Jurkat, Clone E6-1 (cell line): ENCODE measurements at places on chromosomes 2 and 18.
A peak's percentile ranks its signal among the peaks of the same experiment; 100 is the strongest.

DNA sequence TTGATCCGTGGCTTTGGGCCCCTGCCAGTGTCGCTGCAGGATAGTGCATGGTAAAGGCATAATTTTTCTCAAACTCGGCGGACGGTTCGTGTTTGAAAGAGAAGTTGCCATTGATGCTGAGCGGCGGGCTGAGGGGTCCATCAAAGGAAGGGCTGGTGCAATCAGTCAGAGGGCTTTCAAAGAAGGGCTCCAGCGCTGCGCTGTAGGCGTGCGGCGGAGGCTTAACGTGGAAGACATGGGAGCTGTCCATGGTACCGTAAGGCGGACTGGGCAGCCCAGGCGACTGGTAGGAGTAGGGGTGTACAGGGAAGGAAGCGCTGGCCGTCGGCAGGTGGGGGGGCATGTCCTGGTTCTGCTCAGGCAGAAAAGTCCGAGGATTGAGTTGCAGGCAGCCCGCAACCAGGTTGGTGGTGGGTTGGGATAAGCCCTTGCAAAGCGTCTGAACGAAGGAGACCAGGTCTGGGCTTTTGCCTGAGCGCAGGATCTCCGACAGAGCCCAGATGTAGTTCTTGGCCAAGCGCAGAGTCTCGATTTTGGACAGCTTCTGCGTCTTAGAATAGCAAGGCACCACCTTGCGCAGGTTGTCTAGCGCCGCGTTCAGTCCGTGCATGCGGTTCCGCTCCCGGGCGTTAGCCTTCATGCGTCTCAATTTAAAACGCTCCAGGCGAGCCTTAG, 2.3 kb downstream of the NEUROD1 start:
- peak; percentile 22 for DNase-seq

- no peak for DNase-seq
Measured at GRCh38 chr2:127401757-127402695, 14.3 kb upstream of the MAP3K2 start.

DNA sequence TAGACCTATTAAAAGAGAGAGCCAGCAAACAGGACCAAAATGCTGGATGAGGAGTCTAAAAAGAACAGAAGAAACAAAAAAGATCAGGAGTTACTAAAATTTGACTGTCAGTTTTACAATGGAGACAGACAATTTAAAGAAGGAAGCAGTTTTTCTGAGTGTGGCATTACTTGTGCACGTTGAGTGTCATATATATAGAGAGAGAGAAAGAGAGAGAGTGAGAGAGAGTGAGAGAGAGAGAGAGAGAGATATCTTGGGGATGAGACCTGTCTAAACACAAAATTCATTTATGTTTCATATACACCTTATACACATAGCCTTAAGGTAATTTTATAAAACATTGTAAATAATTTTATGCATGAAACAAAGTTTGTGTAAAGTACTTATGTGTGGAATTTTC, 2.1 kb upstream of the GALNT3 start:
- no peak for DNase-seq

GRCh38 chr2:98453531-98453930, 8.9 kb downstream of the INPP4A start:
- no peak for DNase-seq

GRCh38 chr2:127769587-127769986, 41.4 kb downstream of the WDR33 start:
- no peak for DNase-seq

GRCh38 chr2:236430584-236430983, 139.0 kb upstream of the ACKR3 start:
- no peak for DNase-seq

DNA sequence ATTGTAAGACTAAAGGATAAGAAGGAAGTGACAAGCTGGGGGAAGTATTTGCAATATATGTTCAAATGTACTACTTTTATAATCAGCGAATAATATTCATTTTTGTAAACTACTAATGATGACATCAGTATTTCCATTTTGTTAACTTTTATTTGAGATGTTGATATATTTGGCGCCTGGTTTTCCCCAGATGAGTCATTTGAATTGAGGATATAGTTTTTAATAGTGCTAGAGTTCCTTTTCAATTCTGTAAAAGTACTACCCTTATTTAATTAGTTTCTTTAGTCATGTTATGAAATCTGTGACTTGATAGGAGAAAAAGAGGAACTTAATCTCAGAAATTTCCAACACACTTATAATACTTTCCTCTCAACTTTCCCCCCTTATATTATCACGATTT, 495.3 kb downstream of the IRS1 start:
- no peak for DNase-seq

DNA sequence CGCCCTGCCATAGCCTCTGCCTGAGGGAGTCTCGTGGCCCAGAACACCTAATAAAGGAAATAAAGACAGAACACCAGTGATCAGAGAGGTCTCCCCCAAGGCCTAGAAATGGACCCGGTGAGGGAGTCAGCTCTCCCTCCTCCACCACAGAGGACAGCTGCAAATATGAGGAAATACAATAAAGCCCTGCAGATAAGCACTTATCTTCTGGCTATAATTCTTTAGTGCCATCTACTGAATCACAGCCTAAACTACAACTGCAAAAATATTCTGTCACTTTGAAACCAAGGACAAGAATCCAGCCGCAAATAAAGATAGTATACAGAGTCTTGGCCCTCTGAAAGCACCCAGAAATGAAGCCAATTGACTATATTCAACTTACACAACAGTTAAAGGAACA, 42.4 kb upstream of the TACR1 start:
- DNase-seq: peak; percentile 34

GRCh38 chr2:32384529-32384928, 27.7 kb downstream of the BIRC6 start:
- no peak for DNase-seq

- DNase-seq: peak; percentile 5
Measured at GRCh38 chr18:7566567-7567473, at the start of gene PTPRM. Gene PTPRM (plus strand): TSS chr18:7567316. CDS start chr18:7567819, 503 bp downstream.

DNA sequence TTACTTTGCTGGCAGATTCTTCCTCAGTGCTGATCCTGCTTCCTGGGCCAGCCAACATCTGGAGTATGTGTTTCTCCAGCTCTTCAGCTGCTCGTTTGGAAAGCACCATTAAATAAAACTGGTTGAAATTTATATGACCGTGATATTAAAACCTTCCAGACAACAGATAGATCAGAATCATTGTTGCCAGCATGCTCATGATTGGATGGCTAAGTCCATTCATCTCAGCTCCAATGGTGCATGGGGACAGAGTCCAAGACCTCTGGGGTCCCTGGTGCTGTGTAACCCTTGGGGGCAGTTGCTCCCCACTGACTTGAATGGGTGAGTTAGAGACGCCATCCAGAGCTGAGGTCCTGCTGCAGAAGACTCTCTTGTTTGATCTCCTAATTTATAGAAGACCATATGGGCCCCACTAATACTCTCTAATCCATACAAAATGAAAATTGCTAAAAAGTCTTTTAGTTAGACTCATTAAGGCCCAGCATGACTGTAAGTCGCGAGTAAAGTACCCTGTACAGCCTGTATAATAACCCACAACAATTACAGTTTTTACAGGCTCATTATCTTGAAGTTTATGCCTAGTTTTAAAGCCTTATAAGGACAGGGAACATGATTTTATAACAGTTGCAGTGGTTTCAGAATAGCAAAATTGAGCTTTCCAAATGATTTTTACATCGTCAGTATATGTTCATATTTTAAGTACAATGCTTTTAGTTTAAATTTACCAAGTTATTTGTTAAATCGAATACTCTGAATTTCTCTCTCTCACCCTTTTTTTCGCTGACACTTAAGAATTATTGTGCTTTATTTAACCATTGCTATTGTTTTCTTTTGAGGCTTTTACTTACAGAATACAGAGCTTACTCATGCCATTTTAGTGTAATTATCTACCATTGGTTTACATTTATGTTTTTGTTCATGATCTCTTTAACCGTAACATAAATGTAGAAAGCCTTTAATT, 60.0 kb downstream of the CABLES1 start:
- no peak for DNase-seq

DNA sequence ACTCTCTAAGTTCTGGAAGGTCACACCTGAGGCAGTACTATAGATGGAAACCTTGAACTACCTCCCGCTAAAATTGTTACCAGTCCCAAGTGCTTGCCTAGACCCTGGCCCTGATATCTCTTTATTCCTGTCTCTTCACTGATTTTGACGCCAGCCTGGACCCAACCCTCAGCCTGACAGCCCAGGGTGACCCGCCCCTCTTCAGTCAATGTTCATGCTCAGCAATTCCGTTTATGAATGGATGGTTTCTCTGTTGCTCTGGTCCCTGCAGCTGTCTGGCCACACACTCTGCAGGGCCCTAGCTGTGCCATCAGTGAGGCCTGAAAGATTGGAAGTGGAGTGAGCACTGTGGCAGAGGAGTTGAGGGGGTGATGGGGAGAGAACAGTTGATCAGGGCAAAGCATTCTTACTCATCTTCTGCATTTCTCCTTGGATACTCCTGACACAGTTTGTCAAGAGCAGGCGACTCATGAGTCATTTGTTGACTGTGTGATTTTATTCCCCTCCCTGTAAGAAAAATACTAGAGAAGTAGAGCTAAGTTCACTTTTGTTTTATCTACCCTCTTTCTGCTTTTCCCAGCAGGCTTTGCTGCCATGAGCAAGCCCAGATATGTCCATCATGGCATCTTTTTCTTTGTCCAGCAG, 46.0 kb downstream of the NPAS2 start:
- DNase-seq: no peak

DNA sequence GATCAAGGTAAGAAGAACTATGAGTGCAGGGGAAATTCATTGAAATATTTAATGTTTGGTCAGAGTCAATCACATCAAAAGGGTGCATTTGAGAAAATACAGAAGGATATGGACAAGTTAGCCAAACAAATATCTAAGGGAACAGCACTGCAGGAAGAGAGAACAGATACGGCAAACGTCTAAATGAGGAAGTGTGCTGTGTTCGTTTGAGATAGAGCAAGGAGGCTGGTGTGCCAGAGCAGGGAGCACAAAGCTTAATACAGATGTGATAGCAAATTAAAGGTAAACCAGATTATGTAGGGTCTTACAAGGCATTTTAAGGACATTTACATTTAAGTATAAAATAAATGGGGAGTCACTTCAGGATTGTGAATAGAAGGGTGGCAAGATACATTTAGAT, 241.3 kb upstream of the ZNF804A start:
- DNase-seq: no peak

- DNase-seq: no peak
Measured at GRCh38 chr2:165889798-165890197, 63.8 kb downstream of the TTC21B start.

DNA sequence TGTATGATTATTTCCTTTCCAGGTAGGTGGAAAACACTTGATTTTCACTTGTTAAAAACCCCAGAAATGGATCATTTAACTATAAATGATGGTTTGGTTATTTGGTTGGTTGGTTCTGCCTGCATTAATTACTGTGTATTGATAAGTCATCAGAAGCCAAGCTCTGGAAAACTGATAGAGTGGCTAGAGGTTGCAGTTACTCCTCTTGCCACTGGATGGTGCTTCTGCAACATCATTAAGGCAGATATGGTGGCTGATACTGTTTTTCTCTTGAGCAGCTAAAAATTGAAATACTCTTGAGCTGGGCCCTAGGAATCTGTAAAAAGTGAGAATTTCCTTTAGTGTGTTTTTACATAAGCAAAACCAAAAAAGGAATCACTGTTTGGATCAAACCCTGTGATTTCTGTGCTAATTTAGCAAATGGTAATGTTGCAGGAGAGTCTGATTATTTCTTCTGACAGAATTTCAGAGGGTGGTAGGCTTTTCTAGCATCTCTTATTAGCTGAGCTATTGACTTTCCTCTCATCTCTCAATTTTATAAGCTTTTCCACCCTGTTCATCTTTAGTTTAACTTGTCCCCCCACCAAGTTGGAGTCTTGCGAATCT, 54.3 kb downstream of the RAB10 start:
- no peak for DNase-seq

DNA sequence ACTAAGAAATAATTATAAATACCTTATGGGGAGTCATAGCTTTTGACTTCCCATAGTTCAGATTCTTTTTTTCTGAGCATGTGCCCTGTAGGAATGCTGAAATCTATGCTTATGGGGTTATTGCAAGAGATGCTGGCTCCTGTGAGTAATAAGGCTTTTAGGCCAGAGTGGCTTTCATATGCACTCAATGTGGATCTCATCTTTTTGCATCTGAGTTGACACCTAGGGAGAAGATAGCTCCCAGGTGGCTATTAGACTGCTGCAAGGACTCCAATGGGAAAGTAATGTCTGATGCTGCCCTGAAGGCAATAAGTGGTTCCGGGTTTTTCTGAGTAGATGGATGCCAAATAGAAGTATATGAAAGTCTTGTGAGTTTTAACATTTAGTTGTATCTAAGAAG, 21.0 kb downstream of the DNAH6 start:
- DNase-seq: no peak

GRCh38 chr2:95328358-95329125, 31.4 kb downstream of the KCNIP3 start:
- DNase-seq: no peak

GRCh38 chr2:8309131-8309530, 372.7 kb upstream of the ID2 start:
- no peak for DNase-seq

DNA sequence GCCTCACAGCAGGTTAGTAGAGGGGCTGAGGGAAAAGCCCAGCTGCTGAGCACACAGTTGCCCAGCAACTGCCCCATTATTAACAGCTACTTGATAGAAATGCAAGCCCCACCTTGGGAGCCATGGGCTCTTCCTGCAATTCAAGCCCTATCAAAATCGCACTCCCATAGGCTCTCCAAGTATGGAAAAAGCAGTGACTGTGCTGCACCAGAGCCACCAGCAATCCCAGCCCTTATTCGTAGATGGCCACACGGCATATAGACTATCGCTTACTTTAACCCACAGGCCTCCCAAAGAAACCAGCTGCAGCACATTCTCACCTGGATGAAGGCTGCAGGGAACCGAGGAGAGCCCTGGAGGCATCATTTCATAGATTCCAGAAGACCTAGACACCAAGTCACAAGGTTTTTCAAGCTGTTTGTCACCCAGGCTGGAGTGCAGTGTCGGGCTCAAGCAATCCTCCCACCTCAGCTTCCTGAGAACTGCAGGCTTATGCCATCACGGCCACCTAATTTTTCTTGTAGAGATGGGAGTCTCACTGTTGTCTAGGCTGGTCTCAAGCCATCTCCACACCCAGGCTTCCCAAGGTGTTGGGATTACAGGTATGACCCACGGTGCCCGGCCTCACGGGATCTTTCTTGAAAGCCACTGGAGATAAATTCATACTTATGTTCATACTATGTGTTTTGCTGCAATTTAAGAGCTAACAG, 11.3 kb downstream of the NCL start:
- no peak for DNase-seq

DNA sequence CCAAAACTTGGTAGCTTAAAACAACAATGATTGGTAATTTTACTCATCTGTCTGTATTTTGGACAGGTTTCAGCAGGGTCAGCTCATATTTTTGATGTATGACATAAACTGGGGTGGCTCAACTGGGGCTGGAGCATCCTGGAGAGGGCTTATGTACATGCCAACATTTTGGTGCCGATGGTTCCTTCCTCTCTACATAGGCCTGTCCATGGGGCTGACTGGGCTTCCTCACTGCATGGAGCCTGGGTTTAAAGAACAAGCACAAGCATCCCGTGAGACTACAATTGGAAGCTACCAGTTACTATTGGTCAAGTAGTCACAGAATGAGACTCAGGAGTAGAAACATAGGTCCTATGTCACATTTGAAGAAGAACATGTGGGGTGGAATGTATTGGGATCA, 95.0 kb downstream of the DDX1 start:
- no peak for DNase-seq
